ENCODE measurements at places on chromosomes 12 and 14.

GRCh38 chr12:121697093-121697698, 15.4 kb upstream of the TMEM120B start:
- no peak for DNase-seq

DNA sequence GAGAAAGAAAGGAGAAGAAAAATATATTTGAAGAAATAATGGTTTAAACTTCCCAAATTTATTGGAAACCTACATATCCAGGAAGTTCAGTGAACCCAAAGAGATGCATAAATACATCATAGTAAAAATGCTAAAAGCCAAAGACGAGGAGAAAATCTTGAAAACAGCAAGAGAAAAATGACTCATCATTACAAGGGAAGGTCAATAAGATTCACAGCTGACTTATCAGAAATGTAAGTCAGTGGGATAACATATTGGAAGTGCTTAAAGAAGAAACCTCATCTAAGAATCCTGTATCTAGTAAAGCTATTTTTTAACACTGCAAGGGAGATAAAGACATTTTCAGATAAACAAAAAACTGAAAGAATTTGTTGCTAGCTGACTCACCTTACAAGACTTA, 19.9 kb downstream of the RIC8B start:
- DNase-seq: no peak

DNA sequence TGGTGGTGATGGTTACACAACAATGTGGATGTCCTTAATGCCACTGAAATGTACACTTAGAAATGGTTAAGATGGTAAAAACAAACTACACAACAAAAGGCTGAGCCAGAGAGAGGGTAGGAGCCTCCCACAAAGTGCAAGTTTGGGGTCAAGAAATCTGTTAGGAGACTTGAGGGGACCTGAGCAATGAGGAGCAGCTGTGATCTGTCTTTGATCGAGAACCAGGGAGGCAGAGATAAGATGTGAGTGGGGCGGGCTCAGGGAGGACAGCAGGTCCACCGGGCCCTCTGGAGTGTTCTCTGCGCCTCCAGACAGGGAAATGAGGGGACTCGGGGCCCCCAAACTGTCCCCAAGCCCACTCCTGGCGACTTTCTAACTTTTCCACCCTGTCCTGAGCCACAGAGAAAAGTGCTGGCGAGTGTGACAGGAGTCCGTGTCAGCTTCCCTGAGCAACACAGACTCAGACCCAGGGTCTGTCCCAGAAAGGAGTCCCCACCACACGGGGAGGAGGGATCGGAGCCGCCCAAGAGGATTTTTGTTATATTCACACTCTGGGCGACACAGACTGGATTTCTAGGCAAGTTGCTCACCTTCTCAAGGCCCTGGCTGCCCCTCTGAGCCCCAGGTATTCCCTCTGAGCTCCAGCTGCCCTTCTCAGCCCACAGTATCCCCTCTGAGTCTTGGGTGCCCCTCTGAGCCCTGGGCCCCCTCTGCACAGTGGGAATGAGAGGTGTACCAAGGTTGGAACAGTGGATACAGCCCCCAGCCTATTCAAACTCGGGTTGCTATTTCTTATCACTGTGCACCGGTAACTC, 11.5 kb upstream of the SCARB1 start:
- DNase-seq: no peak

GRCh38 chr12:60210756-60211155, 614.9 kb downstream of the SLC16A7 start:
- no peak for DNase-seq

GRCh38 chr14:96792591-96792990, 4.6 kb upstream of the VRK1 start:
- no peak for DNase-seq

DNA sequence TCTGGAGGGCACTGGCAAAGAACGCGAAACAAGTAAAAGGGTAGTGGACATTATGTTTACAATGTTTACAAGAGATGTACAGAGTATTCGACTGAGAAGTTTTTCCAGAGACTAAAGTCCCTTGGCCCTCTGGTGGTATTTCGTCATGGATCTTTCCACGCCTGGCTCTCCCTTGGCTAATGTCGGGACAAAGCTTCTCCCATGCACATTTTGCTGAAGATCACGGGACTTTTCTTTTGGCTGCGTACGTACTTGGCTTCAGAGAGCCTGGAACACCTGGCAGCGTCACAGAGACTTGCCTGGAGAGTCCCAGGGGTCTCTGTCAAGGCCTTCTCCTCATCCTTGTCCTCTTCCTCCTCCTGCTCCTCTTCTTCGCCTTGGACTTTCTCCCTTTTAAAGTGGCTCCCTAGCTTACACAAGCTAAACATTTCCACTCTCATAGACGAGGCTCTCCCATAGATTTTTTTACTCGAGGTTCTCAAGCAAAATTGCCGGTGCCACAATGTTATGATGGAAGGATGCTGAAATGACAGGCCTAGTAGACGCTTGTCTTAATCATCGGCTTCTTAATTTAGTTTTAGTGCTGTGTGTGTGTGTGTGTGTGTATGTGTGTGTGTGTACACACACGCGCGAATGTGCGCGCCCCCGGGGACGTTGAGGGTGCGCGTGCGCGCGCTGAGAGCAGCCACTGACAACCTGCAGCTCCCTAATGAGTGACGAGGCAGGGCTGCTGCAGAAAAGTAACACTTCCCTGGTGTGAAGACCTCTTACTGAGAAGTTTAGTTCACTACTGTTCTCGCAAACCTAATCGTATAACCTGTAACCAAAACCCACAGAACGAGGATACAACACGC, 4.9 kb upstream of the FOXG1 start:
- DNase-seq: no peak

DNA sequence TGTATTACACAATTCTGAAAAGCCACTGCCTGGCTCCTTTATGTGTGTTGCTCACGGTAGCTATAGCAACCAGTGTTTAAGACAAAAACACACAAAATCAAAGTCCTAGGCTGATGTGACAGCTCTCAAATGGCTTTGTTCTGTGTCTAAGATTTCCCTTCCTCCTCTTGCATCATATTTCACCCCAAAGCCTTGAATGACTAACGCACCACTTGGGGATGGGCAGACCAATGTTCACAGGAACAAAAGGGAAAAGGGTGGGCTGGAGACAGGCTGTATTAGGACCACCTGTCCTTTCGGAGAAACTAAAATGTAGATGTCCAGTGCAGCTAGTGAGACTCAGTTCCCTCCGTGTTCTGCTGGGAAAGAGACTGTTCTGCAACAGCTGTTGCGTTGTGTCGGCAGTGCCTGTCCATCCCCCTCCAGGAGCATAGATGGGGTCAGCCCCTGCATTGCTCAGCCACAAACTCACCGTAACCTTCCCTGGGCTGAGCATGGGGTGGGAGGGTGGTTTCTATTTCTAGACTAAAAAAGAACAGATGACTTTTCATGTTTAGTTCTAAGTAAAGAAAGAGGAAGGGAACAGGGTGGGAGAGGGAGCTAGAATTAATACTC, 26.8 kb upstream of the DAAM1 start:
- no peak for DNase-seq

- no peak for DNase-seq
Measured at GRCh38 chr14:94572637-94573303, 8.5 kb upstream of the SERPINA5 start.

All from ELF-1 (cell line).